Stimulated activated CD8-positive, alpha-beta memory T cell treated with anti-CD3 and anti-CD28 coated beads, Interleukin-4, amount 100 ng/mL, for 1 hour (primary cell): ENCODE measurements at places on chromosomes 12 and 14.

DNA sequence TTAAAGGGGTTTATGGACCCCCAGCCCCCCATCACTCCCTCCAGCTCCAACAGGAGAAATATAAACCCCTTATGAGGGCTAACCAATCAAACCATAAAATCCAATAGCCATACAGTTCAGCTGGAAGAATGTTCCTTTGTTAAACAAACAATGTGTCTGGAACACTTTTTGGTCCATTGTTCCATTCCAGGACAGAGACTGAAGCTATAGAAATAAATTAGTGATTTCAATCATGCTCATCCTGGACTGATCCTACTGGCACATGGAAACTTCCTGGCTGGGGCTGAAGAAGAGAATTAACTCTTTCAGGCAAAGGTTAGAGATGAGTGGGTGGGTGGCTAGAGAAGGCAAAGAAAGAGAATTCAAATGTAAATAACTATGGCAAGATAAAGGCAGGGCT, 63.4 kb downstream of the ANO2 start:
- DNase-seq = no peak

DNA sequence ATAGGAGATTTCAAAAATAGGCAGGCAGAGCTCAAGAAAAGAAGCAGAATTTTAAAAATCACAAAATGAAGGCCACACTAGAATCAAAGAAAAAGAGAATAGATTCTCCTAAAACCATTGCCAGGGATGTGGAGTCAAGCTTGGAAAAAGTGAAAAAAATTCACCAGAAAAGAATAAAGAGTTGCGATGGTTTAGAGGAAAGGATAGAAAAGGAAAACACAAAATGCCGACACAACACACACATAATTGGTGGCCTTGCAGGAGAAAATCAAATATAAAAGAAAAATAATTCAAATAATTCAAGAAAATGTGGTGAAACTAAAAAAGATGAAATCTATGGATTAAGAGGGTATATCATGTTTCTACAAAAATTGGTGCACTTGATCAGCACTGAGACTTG, 181.6 kb upstream of the C14orf180 start:
- DNase-seq = no peak

DNA sequence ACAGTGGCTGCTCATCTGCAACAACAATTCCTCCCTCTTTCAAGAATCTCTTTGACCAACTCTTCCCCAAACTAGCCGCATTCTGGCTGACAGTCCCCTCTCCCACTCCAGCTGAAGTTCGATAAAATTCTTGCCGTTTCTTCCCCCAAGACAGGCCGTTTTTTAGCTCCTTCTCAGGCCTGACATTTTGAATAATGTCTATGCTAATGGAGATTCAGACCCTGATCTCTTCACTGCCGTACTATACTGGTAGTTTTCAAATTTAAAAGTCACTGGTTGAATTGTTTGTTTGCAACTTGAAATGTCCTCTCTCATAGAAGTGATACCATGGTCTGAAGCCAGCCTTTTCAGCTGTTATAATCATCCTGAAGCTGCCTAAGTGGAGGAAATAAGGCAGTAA, 65.9 kb upstream of the AMN1 start:
- DNase-seq = no peak

DNA sequence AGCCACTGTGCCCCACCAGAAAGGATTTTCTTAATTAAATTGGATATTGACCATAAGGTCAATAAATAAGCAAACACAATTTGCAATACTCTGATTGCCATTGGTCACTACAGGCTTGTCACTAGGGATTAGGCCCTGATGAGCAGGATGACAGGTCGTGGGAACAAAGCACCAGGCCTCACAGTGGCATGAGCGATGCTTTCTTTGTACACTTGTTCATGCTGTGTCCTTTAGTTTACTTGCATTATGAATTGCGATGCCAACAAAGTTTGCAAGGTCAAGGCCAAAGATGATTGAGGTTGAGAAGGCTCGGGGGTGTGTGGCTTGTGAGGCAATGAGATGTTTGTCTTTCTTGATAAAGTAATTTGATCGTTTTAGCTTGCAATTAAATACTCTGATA, 136.0 kb downstream of the TTC8 start:
- no peak for DNase-seq

GRCh38 chr12:3033539-3033867, 43.7 kb upstream of the TSPAN9 start:
- DNase-seq = no peak

GRCh38 chr14:69325086-69325485, 65.1 kb downstream of the GALNT16 start:
- no peak for DNase-seq

DNA sequence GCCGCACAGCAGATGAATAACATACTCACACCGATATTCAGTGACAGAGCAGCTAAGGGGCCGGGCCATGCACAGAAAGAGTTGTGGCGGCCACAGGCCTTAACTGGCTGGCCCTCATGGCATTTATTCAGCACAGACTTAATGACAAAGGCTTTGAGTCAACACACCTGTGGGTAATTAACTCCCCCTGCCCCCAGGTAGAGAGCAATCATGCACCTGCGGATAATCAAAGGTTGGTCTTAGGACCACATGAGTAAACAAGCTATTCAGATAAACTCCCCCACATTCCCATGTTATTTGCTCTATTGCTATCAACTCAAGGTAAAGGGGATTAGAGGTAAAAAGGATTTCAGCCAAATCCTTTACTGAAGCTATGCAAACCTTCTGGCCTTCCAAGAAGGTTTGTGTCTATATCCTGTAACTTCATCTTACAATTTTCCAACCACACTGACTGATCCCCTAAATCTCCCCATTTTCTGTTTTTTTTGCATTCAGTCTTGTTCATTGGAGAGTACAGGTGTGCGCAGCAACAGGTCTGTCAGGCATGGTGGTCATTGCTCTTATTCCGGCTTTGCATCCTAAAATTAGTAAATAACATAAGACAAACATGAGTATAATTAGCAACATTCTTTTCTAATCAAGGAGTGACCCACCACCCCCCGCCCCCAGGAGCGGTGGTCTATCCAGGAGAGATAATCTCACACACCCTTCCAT, 16.9 kb upstream of the BLTP3B start:
- no peak for DNase-seq

DNA sequence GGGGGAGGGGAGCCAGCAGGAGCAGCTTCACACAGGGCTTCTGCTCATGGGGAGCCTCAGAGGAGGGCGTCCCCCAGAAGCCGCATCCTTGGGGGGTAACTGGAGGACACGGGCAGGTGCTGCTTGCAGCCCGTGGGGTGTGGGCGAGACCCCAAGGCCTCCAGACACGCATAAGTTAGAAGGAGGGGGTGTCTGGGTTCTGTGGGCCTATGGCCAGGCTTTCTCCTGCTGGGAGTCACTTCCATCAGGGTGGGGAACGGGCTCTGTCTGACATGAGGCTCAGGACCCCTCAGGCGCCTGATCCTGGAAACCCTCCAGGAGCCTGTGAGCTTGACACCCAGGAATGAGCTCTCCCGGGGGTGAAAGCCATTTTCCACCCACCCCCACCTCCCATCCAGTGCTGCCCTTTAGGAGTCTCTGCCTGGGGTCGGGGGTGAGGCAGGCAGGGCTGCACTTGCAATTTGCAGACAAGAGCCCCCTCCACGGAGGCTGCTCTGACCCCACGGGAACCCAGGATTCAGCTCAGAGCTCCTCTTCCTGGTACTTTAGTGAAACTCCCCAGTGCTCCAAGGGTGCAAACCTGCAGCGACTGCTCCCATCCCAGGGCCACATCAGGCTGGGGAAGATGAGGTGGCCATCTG, 325.7 kb downstream of the ADGRD1 start:
- no peak for DNase-seq

GRCh38 chr14:102626530-102626929, 34.1 kb downstream of the RCOR1 start:
- DNase-seq = no peak

GRCh38 chr14:41668356-41668755, 61.7 kb downstream of the LRFN5 start:
- no peak for DNase-seq

DNA sequence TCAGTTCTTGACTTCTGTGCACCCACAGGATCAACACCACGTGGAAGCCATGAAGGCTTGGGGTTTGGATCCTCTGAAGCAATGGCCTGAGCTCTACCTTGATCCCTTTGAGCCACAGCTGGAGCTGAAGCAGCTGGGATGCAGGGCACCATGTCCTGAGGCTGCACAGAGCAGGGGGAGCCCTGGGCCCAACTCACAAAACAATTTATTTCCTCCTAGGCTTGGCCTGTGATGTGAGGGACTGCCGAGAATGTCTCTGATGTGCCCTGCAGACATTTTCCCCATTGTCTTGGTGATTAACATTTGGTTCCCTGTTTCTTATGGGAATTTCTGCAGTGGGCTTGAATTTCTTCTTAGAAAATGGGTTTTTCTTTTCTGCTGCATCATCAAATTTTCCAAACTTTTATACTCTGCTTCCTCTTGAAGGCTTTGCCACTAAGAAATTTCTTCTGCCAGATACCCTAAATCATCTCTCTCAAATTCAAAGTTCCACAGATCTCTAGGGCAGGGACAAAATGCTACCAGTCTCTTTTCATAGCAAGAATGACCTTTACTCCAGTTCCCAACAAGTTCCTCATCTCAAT, 288.2 kb downstream of the CCDC59 start:
- DNase-seq = no peak

GRCh38 chr12:5451251-5451650, 19.3 kb downstream of the NTF3 start:
- no peak for DNase-seq
